ENCODE measurements at places on chromosomes 11 and 22. TPM values are rescaled to one million over a fixed set of nuclear protein-coding genes. Genes with fewer than 3 reads are reported as not detected.

Gene P2RX3
- total RNA-seq, result not detected

Gene HBE1
- not detected for total RNA-seq

Gene NCAM1
- total RNA-seq, result 0.20 TPM

Gene GGT5
- not detected for total RNA-seq

Gene LRRN4CL
- 0.35 TPM for total RNA-seq

Gene FADS2
- 250 TPM for total RNA-seq

Gene CRACR2B
- total RNA-seq, result 25.2 TPM

Gene YWHAH
- 159 TPM for total RNA-seq

Gene GLYAT
- not detected for total RNA-seq
